ENCODE measurements at places on chromosomes 4 and X. TPM values are rescaled to one million over a fixed set of nuclear protein-coding genes. Genes with fewer than 3 reads are reported as not detected.

DNA sequence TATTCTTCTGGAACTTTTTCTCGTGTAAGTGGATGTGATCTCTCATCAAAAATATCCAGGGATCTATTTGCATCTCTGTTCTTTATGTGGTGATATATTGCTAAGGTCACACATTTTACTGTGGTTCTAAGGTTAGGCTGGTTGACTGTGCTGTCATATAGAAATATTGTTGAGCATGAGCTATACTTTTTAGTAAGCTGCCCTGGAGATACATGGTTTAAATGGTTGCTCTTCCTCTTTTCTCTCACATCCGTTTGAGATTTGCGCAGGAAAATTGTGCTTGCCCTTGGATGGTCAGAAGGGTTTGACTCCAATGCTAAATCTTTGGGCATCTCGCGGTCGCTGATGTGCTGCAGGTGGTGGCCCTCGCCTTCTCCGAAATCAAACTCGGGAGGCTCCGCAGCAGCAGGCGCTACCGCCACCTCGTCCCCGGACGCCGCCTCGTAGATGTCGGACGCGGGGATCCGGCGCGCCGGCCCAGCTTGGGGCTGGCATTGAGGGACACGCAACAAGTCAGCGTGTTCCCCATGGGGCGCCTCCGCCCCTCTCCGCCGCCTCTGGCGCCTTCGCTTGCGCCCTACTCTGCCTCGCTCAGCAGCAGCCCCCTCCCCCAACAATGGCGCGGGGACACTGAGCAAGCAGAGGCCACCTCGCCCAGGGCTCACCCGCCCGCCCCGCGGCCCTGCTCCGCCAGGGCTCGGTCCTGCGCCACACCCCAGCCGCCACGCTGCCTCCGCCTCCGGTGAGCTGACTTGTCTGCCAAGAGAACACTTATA, 154.5 kb downstream of the MSN start:
- DNase-seq = no peak

DNA sequence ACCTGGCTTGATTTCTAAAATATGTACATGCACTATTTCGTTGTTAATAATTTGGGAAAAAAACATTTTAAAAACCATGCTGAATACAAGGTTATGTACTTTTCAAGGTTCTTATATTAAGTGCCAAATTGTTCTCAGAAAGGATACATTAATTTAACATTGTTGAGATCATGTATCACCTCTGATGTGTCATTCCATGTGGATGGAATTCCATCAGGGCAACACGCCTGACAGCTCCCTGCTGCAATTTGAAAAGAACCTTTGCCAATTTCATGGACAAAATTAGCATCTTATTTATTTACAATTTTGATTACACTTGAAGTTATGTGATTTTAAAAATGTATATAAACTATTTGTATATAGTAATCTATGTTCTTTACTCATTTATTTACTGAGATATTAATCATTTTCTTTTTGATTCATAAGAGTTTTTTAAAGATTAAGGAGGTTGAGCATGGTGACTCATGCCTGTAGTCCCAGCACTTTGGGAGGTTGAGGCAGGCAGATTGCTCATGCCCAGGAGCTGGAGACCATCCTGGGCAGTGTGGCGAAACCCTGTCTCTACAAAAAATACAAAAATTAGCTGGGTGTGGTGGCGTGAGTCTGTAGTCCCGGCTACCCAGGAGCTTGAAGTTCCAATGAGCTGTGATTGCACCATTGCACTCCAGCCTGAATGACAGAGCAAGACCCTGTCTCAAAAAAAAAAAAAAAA, 142.8 kb downstream of the ENPP6 start:
- DNase-seq = no peak

The FAM47A gene
- total RNA-seq = not detected

The SLC10A6 gene
- total RNA-seq = not detected
